ENCODE measurements at places on chromosomes 16 and 17.

- no peak for DNase-seq
Measured at GRCh38 chr16:8996891-8997290, 33.2 kb upstream of the USP7 start.

DNA sequence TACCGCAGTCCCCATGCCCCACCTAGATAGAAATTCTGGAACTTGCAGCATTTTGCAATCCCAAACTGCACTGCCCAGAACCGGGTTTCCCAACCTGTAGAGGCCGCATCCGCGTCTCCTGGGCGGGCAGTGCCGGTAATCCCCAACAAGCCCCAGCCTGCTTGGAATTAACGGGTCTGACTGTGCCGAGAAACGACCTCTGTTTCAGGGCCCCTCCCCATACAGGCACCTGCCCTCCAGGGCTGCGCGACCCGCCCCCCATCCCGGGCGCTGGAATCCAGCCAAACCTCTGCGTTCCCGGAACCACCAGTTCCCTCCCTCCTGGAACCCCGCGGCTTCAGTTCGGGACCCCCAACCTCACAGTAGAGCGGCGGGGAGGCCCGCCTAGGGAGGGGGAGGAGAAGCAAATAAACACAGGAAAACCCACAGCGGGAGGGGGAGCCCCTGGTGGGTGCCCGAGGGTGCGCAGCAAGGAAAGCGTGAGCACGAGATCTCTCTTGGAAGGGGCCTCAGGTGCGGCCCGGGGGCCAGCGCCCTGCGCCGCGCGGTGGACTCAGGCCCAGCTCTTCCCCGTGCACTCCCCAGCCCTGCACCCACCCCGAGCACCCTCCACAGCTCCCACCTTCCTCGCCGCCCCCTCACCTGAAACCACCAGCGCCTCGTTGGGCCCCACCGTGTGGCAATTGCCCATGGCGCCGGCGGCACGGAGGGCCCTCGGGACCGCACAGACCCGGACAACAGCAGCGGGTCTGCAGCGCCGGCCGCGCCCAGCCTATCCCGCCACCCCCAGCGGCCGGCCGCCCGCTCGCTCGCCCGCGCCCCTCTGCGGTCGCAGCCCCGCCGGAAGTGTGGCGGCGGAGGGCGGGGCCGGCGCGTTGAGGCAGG, at the start of gene FLOT2:
TSS of gene FLOT2 (minus strand) at position 850 of the 885 bp plus-strand sequence. CDS start at position 691, 159 bp downstream.
- peak; percentile 68 for DNase-seq

DNA sequence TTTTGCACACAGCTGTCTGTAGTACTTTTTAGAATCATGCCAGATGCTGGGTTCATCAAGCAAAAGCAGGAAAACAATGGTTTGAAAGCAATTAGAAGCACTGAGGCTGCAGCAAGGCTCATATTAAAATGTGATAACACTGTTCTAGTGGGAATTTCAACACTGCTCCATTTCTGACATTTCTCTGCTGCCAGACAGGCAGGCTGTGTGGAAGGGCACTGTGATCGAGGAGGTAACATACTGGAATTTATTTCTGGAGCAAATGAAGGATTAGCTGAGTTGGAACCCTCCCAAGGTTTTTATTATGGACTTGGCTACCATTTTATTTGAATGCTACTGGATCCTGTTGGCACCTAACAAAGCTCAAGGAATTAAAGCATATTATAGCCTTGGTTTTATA, 66.9 kb downstream of the SKAP1 start:
- DNase-seq, result no peak

GRCh38 chr16:47061204-47061603, 82.5 kb downstream of the NETO2 start:
- no peak for DNase-seq

DNA sequence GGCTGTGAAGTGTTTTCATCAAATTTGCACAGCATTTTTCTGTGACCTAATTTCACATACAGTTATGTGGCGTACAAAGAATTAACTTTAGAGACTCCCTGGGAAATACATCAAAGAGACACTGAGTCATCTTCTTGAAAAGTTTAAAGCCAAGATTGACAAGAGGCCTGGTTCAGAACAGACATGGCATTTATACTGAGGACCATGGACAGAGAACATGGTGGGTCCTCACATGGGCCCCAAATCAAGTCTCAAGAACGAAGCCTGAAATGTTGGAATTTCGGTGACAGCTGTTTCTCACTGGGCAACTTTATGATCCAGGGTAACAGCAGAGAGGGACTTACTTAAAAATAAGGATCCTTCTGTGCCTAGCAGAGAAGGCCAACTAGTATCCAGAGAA, 311.5 kb upstream of the KCNJ16 start:
- no peak for DNase-seq

GRCh38 chr17:6558276-6558675, 1.9 kb upstream of the PITPNM3 start:
- DNase-seq, result no peak

GRCh38 chr17:66579556-66579955, 255.4 kb upstream of the CACNG5 start:
- DNase-seq, result no peak

DNA sequence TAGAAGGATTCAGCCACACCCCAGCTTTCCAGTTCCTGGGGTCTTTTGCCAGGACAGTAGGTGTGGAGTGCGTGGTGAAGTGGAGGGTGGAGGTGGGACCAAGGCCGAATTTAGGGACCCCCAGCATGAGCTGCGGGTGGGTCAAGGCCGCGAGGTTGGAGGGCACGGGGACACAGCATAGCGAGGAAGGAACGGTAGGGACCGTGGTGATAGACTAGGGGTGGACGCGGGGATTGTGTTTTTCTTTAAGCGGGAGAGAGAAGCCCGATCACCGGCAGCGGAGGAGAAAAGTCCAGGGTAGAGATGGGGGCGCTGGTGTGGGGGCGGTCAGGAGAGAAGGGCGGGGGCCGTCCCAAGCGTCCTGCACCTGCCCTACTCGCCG, 261 bp upstream of the B4GALNT2 start:
- DNase-seq, result no peak

- DNase-seq, result no peak
Measured at GRCh38 chr17:61345061-61345460, 54.6 kb upstream of the TBX2 start.

DNA sequence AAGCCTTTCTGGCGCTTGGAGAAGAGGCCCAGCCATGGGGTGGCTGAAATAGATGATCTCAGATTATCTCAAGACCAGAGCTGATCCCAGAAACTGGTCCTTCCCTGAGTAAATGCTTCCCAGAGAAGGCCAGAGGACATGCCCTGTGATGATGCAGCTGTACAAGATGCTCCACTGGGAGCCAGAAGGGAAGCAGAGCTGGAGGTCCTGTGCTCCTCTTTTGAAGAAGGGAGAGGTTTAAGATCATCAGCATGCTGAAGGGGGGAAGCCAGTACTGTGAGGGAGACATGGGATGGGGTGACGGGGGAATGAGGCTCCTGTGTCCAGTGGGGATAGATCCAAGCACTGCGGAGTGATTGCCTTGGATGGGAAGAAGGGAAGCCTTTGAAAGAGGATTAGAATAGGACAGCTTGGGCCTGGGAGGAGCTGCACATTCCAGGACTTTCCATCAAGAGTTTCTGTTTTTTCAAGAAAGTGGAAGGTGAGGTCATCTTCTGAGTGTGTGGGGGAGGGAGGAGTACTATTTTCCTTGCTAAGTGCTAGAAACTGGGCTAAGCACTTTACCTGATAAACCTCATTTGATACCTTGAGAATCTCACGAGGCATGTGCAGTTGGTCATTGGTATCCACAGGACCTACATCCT, 16.4 kb upstream of the ALOX15B start:
- no peak for DNase-seq

DNA sequence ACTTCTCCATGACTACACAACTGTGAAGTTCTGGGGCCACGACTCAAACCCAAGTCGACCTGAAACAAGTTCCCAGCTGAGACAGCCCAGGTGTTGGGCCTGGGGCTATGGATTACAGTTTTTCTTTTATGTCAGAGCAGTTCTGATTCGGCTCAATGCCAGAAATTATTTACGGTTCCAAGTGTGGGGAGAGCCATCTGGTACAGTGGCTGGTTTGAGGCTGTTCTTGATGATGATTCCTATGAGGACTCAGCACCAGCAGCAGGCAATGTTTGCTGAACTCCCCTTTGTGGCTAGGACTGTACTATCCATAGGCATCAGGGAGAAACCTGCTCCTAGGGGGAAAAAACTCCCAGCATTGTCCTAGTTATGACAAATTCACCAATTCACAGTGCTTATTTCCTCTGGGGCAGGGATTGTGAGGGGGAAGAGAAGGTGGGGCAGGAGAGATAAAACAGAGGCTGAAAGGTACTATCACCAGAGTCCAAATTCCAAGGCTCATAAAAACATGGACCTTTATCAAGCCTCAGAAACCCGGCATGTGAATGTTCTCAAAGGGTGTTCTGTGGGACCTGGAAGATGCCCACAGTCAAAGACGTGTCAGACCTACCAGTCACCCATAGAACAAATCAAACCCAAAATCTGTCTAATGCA, 18.2 kb upstream of the CMTM4 start:
- no peak for DNase-seq

GRCh38 chr17:13827118-13827517, 225.4 kb upstream of the HS3ST3A1 start:
- DNase-seq, result no peak

GRCh38 chr17:31096106-31096436, 1.3 kb downstream of the NF1 start:
- peak; percentile 11 for DNase-seq

DNA sequence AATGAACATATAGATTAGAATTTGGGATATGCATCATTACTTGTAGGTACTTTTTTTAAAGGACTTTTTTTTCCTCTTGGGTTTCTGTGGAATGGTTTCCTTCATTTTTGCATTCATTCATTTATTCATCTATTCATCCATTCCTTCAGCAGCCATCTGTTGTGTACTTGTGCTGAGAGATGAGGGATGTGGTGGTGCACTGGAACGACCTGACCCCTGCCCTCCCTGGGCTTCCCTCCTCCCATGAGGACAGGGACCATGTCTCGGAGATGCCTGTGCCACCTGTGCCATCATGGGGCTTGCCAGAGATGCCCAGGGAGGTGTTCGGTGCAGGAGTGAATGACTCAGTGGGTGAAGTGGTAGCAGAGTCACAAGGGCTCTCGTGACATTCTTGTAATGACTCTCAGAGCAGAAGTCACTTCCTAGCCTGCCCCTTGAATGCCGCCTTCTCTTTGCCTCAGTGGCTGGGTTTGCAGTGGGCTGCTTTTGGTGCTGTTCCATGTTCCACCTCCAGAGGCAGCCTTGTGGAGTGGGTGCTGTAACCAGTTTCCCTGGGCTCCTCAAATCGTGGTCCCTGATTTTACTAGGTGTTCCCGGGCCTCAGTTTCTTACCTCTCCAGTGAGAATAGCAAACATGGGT, 43.9 kb downstream of the CLEC16A start:
- DNase-seq, result peak; percentile 85

DNA sequence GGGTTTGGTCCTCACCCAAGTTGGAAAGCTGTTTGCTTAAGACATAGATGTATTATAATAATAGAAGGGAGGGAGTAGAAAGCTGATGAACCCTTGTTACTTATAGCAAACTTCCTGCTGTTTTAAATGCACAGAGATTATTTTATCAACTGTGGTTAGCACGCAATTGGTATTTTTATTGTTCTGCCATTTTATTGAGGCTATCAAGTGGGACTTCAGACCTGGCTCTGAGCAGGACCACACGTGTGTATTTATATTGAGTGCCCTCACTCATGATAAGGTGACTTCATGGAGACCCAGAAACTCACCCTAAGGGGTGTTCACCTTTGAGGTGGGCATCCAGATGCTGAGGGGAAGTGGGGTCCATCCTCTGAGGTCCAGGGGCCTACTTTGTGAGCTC, 17.0 kb downstream of the KLHL36 start:
- DNase-seq, result no peak

- no peak for DNase-seq
Measured at GRCh38 chr16:84742641-84743092, 42.9 kb downstream of the USP10 start.

All from activated CD4-positive, alpha-beta T cell treated with anti-CD3 and anti-CD28 coated beads, Interleukin-2, amount 50 U/mL, for 48 hours (primary cell).